ENCODE measurements at places on chromosomes 11 and 22.

- DNase-seq: no peak
Measured at GRCh38 chr11:116955548-116955947, 118.1 kb upstream of the APOA1 start.

- no peak for DNase-seq
Measured at GRCh38 chr11:61109671-61110070, 7.4 kb downstream of the CD5 start.

GRCh38 chr22:37544955-37545702, 15.2 kb upstream of the CDC42EP1 start:
- DNase-seq: no peak

DNA sequence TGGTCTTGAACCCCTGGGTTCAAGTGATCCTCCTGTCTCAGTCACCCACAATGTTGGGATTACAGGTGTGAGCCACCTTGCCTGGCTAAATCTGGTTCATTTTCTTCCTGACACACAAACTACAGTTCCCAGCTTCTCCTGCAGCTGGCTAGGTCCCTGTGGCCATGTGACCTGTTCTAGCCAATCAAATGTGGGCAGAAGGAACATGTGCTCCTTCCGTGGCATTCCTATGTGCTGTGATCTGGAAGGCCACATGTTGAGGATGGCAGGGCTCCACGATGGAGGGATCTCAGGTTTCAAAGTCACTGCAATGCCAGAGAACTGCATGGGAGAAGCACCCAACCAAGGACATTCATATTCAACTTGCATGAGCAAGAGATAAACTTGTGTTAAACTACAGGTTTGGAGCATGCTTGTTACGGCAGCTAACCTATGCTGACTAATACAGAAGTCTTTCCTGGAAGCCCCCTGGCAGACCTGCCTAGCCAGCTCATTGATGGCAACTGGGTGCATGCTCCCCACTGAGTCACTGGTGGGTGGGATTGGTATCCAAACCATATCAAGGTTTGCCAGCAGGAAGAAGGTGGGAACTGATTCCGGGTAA, 86.0 kb downstream of the RPS6KA4 start:
- no peak for DNase-seq

GRCh38 chr11:64809781-64810241, 540 bp downstream of the MEN1 start:
- DNase-seq: no peak

- DNase-seq: no peak
Measured at GRCh38 chr11:64058494-64058893, 22.8 kb downstream of the FLRT1 start.

DNA sequence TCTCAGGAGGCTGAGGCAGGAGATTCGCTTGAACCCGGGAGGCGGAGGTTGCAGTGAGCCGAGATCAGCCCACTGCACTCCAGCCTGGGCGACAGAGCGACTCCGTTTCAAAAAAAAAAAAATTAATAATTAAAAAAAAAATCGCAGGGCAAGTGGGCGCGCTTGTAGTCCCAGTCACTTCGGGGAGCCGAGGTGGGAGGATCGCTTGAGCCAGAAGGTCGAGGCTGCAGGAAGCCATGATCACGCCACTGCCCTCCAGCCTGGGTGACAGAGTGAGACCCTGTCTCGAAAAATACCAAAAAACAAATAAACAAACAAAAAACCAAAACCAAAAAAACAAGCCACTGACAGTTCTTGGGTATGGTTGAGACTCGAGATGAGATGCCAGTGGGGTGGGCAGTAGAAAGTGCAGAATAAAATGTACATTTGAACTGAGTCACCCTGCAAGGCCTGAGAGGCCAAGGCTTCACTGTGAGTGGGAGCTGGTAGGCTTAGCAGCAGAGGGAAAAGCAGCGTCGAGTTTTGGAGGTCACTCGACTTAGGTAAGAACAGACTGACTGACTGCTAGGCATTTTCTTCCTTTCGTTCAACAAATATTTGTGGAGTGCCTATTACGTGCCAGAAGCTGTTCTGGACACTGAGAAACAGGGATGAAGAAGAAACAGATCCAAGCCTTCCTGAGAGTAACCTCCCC, 635 bp upstream of the LDHA start:
- no peak for DNase-seq

- DNase-seq: peak; percentile 76
Measured at GRCh38 chr11:76752321-76753143, 30.6 kb upstream of the TSKU start.

GRCh38 chr22:48800886-48801607, 1026.6 kb downstream of the BRD1 start:
- peak; percentile 41 for DNase-seq

DNA sequence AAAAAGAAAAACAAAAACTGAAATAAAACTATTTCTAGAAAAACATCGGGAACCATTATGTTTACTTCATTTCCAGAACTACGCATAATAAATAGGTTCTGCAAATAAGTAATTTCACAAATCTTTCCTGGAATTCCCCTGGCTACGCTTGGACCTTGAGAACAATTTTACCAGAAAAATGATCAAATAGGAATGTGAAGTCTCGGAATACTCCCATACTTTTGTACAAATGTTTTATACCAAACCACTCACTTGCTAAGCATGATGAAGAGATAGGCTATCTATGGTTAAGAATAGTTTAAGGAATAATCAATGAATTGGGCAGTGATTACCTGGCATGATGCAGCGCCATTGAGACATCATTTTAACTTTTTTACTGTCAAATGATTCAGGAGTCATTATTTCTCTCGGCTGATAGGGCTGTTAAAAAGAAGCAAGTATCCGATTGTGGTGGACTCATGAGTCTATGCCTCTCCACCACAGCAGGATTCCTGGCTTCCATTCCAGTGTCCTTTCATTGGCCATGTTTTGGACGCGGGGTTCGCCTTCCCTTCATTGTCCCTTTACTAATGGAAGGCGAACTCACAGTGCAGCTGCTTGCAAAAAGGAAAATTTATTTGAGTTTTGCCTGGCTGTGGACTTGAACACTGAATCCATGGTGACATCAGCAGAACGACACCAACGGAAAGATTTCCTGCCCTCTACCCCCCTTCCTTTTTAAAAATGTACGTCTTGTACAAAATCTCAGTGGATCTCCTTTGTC, 39.9 kb upstream of the BLID start:
- no peak for DNase-seq

- no peak for DNase-seq
Measured at GRCh38 chr11:90294091-90294490, 71.2 kb upstream of the CHORDC1 start.

- DNase-seq: no peak
Measured at GRCh38 chr11:1382429-1382828, 7.3 kb upstream of the BRSK2 start.

DNA sequence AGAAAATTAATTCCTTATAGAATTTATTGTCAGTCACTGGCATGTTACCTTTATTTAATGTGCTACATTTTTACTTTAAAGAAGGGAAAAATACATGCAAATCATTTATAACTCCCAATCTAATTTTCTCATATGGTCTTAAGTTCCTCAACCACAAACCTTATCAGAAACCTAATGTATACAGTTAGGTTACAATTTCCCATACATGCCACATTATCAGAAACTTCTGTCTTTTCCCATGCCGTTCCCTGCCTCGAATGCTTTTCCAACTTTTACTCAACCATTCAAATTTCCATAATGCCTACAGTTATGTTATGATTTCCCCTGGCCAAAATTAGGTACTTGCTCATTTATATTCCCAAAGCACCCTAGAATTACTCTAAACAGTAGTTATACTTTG, 13.5 kb downstream of the RSF1 start:
- DNase-seq: no peak

DNA sequence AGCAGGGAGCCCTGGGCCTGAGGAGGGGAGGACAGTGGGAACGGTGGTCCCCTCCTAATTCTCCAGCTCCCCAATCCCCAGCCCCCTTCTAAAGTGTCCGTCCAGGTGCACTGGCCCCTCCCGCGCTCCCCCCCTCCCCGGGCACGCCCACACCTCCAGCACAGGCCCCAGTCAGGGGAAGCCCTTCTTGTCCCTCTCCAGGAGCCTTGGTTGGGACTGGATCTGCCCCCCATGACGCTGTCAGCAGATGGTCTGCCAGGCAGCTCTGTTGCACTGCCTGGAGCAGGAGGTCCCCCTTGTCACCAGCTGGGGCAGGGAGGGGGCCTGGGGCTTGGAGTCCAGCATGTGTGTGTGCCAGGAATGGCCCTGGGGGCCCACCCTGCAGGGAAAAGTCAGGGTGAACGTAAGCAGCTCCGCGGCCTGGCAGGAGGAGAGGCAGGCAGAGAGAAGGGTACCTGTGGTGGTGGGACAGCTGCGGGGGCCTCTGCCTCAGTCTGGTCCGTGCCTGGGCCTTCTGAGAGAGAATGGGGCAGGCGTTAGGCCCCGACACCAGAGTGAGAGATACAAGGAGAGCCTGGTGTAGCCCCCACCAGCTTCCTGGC, 1.6 kb downstream of the IRF7 start:
- DNase-seq: peak; percentile 63

GRCh38 chr11:45593992-45594391, 71.4 kb downstream of the CHST1 start:
- no peak for DNase-seq

DNA sequence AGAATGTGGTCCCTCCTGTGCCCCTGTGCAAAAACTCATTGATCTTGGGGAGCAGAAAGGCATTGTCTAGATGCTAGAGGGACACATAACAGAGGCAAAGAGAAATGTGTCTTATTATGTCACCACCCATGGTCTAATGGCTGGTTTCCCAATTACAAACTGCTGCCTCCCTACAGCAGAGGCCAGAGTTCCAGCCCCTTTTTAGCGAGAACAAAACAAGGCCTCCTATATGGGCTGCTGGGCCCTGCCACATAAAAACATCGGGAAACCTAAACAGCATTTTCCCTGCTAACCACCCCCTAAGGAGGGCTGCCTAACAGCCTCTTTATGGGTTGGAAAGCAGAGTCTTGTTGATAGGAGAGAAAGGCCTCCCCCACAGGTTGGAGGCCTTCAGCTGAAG, 75.2 kb upstream of the CRTAM start:
- DNase-seq: no peak

DNA sequence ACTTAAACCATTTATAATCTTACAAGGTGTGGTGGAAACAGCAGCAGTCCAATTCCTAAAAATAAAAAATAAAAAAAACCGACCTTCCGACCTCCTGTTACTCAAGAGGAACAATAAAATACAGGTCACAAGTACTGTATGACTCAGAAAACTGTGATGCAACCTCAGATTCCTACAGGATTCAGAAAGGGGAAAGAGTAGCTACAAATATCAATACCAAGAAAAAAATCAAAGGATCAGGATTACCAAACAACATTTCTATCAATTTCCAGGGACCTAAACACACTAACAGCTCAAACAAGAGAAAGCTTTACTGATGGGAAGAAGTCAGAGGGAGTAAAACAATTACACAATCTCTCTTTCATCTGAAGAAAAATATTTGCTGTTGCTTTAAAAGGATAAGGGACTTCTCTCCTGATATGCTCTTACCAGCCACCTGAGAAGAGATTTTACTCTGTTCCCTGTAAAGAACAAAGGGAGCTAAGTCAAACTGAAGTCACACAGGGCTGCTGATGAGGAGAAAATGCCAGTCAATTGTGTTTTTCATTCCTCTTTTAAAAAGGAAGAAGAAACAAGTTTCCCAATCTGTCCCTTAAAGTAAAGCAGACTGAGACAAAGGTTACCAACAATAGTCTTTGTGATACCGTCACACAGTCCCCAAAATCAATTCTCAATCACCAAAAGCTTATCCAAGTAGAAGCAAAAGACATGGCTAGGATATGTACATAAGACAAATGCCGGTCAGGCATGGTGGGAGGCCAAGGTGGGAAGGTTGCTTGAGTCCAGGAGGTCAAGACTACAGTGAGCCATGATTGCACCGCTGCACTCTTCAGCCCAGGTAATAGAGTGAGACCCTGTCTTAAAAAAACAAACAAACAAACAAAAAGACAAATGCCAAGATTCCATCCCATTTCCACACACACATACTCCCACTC, 39.3 kb downstream of the AMBRA1 start:
- DNase-seq: no peak

DNA sequence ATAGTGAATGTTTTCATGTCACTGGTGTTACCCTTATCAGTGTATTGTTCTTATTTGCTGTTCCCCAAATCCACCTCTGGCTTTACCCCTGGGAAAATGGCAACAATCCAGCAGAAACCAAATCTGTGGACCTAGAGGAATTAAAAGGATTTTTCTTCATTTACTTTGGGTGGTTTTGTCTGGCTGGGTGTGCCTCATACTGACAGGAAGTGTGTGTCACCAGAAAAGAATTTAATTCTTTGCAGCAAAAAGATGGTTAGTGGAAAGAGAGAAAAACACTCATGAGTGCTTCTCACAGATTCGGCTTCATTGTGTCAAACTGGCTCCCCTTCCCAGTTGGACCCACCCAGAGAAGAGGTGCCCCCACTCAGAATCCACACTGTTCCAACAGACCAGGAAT, 38.9 kb downstream of the FZD4 start:
- no peak for DNase-seq

GRCh38 chr11:83004746-83005556, 66.7 kb downstream of the RAB30 start:
- DNase-seq: no peak

DNA sequence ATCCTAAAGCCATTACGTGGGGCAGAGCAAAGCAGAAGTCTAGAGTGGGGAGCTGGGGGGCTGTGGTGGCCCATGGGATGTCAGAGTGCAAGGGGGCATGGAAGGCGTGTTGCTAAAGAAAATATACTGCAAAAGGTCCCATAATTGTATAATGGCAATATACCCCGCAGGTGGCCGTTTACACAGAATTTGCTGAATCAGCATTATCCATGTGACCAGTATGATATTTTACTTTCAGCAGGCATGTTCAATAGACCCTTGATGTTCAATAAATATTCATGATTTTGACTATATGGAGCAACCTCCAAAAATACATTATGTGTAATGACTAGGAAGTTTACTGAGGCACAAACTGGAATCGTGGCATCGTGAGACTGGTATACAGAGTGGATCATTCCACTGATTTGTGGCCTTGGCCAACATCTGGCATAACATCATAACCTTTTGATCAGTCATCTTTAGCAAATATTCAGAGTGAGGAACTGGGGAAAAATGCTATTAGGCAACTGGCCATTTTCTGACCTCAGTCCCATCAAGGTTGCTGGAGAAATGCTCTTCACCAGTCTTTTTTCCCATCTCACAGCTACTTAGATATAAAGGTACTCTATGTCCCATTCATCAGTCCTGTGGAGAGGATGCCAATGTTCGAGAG, 29.3 kb upstream of the PPP2R1B start:
- no peak for DNase-seq

DNA sequence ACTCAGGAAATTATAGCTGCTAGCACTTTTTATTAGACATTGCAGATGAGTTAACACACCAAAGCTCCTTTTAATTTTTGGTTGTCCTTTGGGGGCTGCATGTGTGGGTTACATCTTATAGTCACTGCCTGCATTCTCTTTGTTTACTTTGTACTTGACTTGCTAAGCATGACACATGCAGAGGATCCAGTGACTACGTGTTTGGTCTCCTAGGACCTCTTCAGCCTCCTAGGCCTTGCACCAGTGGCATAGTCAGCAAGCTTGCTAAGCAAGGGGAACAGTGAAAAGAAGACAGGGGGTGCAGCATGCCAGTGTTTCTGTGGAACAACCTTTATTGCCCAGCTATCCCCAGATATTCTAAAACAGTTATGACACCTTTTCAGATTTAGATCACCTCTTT, 108.2 kb downstream of the PAX6 start:
- no peak for DNase-seq
